ENCODE measurements at places on chromosomes 1 and 21. TPM values are rescaled to one million over a fixed set of nuclear protein-coding genes. Genes with fewer than 3 reads are reported as not detected.

DNA sequence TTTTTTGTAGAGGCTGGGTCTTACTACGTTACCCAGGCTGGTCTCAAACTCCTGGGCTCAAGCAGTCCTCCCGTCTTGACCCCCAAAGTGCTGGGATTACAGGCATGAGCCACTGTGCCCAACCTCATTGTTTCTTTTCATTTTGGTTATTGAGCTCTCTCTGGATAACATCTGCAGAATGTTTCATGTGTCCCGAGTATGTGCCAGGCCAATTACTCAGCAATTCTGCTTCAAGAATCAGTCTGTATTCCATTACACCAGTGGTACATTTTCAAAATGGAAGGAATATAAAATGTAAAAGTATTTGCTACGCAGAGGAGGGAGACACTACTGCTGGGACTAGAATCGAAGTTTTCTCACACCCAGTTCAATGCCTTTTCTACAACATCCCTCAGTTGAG, 1.7 kb upstream of the ELOA start:
- DNase-seq, result no peak

GRCh38 chr1:192730198-192730597, 78.6 kb upstream of the RGS2 start:
- no peak for DNase-seq

DNA sequence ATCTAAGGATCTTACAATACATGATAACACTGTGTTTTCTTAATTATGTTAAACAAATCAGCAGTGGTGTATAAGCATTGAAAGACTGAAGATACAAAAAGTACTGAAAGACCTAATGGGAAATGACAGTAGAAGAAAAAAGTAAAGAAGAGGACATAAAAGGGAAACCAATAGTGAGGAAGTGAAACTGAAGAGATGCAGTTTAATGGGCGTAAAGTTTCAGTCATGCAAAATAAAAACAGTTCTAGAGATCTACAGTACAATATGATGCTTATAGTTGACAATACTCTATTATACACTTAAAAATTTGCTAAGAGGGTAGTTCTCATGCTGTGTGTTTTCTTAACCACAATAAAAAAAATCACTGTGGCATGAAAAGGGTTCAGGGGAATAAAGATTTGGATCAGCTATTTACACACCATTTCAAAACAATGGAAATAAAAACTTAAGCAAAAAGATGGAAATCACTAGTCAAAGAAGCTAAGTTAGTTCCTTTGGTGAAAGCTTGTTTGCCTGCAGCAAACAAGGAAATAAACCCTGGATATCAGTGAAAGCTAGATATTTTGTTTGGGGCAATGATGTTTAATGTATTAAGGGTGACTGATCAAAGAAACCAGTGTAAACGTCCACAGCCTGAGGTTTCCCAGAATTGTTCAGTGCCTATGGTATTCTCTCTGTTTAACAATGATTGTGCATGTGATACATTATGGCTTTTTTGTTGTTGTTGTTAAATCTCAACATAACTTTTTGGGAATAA, 1160.8 kb upstream of the ADGRL2 start:
- no peak for DNase-seq

DNA sequence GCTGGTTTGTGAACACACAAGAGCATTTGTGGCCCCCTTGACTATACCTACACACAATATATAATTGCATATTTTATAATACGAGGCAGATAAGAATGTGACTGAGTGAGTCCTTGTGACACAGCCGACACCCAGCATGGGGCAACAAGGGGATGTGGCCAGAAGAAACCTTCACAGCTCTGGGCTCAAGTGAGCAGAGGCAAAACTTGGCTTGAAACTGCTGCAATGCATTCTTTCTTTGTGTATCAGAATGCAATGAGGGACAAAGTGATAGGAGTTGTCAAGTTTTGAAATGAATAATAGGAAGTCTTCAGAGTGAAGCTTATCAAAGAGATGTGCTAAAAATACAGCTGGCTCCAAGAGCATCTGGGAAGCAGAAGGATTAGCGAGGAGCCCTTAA, 124.0 kb upstream of the C8B start:
- DNase-seq, result no peak

GRCh38 chr1:21097729-21098128, 79.0 kb downstream of the EIF4G3 start:
- no peak for DNase-seq

GRCh38 chr1:71587961-71588360, 507.1 kb upstream of the ZRANB2 start:
- peak; percentile 32 for DNase-seq

GRCh38 chr1:231686384-231686783, 59.8 kb downstream of the DISC1 start:
- no peak for DNase-seq

GRCh38 chr1:89339039-89339438, 24.8 kb upstream of the GBP6 start:
- DNase-seq, result no peak

DNA sequence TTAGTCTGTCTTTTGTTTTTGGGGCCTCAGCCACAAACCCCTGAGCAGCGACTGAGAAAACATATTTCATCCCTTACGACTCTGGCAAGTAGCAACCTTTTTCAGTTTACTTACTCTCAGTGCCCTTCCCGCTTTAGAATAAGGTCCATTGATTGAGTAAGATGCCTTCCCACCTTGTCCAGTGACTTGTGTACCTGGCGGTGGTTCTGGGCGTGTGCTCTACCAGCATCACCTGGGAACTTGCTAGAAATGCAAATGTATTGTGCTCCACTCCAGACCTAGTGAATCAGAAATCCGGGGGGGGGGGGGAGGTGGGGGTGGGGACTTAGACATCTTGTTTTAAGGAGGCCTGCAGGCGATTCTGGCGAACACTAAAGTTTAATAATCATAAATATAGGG, 72.1 kb downstream of the S1PR1 start:
- DNase-seq, result no peak

GRCh38 chr1:117802531-117803257, 126.7 kb downstream of the GDAP2 start:
- DNase-seq, result no peak

DNA sequence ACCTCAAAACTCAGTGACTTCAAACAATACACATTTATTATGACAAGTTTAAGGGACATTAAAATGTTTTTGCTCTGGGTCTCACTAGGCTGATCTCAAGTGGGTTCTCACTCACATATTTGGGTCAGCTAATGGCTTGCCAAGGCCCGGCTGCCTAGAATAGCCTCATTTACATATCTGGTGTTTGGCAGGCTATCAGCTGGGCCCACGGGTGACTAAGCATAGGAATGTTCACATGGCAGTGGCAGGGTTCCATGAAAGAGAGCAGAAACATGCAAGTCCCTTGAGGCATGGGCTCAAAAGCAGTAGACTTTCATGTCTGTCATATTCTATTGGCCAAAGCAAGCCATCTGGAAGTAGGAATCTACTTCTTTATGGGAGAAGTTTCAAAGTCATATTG, 492.6 kb downstream of the KCNT2 start:
- DNase-seq, result no peak

DNA sequence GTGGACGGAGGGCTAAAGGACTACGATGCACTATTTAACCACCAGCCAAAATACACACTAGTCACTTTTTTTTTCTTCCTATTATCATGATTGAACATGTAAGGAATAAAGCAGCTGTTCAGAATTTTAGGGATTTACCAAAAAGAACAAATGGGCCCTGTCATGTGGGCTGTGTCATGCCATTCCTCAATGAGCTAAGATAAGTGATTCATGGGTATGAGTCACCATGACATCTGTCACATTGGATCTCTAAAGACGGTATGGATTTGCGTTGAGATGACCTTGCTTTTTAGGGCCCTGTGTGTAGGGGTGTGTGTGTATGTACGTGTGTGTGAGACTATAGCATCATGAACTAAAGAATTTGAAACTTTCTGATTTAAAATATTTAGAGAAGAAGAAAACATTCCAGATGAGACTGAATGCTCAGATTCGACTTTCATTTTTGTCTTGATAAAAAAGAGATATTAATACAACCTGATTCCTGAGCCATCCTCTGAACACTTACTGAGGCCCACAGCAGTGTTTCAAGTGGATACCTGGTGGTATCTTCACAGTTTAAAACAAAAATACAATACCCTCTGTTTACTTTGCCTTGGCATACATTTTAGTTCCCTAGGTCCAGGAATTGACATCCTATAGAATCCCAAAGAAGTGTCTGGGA, 246.1 kb upstream of the DUSP10 start:
- no peak for DNase-seq

GRCh38 chr21:41345934-41346685, 15.7 kb upstream of the MX2 start:
- no peak for DNase-seq

DNA sequence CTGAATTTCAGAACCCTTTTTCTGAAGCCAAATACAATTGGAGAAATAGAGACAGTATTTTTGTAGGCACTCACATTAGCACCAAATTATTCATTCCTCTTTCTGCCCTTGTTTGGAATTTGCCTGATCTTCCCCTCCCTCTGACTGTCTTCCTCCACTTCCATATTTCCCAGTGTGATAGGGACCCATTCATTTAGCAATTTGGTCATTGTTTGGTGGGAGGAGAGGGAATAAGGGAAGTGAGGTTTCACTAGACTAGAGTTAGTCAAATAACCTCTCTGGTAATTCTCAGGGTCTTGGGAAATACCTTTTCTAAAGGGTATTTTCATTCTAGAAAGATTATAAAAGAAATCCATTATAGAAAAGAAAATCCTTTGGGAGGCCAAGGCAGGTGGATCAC, 31.0 kb upstream of the MTMR11 start:
- DNase-seq, result no peak

- no peak for DNase-seq
Observed at GRCh38 chr1:117575586-117576225, 30.1 kb upstream of the TENT5C start.

GRCh38 chr1:81550753-81551152, 250.0 kb upstream of the ADGRL2 start:
- DNase-seq, result no peak

DNA sequence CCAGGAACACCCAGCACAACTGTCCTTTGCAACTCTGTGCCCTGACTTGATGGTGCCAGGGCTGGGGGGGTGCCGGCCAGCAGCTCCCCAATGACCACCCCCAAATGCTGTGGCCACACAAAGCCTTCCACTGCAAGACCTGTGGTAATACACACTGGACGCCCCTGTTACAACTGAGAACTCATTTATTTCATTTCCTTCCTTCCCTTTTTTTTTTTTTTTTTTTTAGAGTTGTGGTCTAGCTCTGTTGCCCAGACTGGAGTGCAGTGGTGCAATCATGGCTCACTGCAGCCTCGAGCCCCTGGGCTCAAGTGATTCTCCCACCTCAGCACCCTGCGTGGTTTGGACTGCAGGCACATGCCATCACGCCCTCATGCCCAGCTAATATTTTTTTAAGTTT, 25.2 kb downstream of the TP73 start:
- no peak for DNase-seq

DNA sequence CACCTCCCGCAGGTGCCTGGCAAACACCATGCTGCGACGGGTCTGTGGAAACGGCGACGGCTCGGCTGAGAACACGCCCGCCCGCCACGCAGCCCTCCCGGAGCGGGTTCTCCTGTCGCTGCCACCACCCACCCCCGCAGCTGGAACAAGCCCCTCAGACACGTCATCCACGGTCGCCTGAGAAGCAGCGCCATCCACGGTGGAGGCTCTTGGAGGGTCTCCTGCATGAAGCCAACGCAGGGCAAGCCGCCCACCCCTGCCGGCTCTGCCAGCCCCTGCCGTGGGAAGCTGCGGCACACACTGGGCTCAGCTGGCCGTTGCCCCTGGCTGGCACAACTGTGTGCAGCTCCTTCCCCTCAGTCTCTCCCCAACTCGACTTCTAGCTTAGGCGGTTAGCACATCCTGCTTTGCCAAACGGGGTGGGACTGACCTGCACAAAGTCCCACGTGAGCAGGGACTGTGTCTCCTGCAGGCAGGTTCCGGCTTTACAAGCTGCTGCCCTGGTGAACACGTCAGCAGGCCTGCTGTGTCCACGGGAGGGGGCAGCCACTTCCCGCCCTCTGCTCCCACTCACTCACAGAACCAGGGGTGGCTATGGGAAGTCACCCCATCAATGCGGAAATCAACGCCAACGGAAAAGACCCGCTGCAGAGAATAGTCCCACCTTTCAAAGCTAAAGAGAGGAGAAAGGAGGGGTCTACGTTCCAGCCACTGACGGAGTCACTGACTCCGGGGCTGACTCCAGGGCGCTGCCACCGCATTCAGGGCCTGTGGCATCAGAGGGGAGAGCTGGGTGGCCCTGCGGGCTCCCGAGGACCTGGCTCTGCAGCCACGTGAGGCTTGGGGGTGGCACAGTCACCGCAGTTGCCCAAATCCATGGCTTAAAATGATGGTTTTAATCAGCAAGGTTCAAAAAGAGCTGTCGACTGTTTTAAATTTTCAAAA, 10.3 kb downstream of the POFUT2 start:
- no peak for DNase-seq

- no peak for DNase-seq
Observed at GRCh38 chr1:168279253-168279652, 1.4 kb upstream of the TBX19 start.

- DNase-seq, result no peak
Observed at GRCh38 chr1:80629304-80629837, 1171.4 kb upstream of the ADGRL2 start.

- DNase-seq, result peak; percentile 66
Observed at GRCh38 chr21:30233228-30234020, 17.5 kb upstream of the CLDN8 start.

- DNase-seq, result no peak
Observed at GRCh38 chr1:52677076-52677806, 20.9 kb downstream of the COA7 start.

GRCh38 chr1:158800526-158800925, 19.5 kb upstream of the OR6N2 start:
- DNase-seq, result no peak

GRCh38 chr1:8533124-8533523, 215.2 kb downstream of the SLC45A1 start:
- DNase-seq, result no peak

- peak; percentile 0 for DNase-seq
Observed at GRCh38 chr1:57423656-57424211, at the start of gene DAB1. DAB1 (minus strand) TSS chr1:57424060; CDS start chr1:57291030, 133,030 bp downstream.

The HORMAD1 gene
- not detected for polyA plus RNA-seq

The OLIG2 gene
- polyA plus RNA-seq, result not detected

The CD2 gene
- polyA plus RNA-seq, result 0.32 TPM

The NCDN gene
- polyA plus RNA-seq, result not detected

The AGT gene
- polyA plus RNA-seq, result 11.9 TPM

The ABCB10 gene
- polyA plus RNA-seq, result 15.2 TPM

The GBP2 gene
- polyA plus RNA-seq, result 0.88 TPM

The LCE1D gene
- not detected for polyA plus RNA-seq

The NPHS2 gene
- not detected for polyA plus RNA-seq

The KIAA1614 gene
- not detected for polyA plus RNA-seq

The MIXL1 gene
- 0.40 TPM for polyA plus RNA-seq

The KCNK1 gene
- polyA plus RNA-seq, result 3.6 TPM

The TAGLN2 gene
- polyA plus RNA-seq, result 174 TPM

The CCDC30 gene
- polyA plus RNA-seq, result 2.4 TPM

The SLC26A9 gene
- polyA plus RNA-seq, result not detected

The HAO2 gene
- polyA plus RNA-seq, result 0.26 TPM

The KPRP gene
- not detected for polyA plus RNA-seq

The GPR153 gene
- polyA plus RNA-seq, result 13.6 TPM

The NEXN gene
- polyA plus RNA-seq, result 531 TPM
